ENCODE measurements at places on chromosomes 3 and 15.

DNA sequence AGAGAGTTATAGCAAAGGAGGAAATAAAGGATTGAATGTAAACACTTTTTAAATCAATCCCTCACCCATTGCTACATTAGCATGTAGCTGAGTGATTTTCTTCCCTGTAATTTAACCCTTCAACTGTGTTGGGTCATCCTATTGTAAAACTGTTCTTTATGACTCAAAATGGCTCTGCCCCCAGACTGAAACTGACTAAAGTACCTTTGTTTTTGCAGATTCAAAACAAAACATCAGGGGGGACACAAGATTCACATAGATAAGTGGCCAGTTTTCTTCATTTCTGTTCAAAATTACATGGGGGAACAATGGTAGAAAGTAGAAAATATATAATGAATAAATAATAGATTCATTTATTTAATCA lies 268.4 kb downstream of the IGSF11 start:
- DNase-seq: no peak

DNA sequence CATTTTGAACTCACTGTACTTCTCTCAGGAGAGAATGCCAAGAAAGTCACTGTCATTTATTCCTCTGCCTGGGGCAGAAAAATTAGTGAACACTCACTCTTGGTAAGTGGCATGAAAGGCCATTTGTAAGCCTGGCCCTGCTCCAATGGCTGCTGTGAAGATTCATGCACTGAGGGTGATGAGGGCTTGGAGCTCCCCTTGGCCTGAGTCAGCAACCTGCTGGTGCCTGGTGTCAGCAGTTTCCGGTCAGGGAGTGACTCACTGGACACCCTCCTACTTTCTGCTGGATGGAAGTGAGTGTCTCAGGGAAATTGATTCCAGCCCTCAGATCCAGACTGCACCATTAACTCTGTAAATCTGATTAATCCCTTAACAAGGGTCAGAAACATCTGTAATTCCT lies 37.6 kb downstream of the TRA2B start:
- no peak for DNase-seq

DNA sequence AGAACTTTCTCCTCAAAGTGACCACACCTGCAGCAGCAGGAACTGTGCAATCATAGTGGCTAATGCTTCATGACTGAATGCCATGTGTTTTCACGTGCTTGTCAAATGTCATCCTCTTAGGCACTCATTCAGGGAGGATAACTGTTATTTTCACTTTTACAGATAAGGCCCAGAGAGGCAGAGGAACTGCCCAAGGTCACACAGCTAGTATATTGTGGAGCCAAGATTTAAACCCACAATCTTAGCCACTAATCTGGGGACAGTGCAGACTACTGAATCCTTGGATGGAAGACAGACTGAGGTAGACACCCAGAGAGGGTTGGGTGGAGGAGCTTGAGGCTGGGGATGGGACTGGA lies 9.9 kb upstream of the CLK3 start:
- DNase-seq: no peak

DNA sequence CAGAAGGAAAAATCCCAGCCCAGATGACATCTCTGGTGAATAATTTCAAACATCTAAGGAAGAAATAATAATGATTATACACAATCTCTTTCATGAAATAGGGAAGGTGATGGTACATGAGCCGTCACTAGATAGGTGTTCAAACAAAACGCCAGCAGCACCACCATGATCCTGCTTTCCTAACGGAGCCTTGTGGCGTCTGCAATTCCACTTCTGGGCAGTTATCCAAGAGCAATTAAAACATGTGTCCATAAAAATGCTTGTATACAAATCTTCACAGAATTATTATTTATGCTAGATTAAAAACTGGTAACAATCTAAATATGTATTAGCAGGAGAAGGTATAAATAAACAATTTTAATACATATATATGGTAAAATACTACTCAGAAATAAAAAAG lies 33.7 kb downstream of the RTP4 start:
- DNase-seq: no peak

GRCh38 chr15:101250341-101250831 lies 1.5 kb downstream of the CHSY1 start:
- DNase-seq: no peak

- DNase-seq: no peak
Measured at GRCh38 chr3:40586901-40587300, 62.1 kb downstream of the ZNF621 start.

DNA sequence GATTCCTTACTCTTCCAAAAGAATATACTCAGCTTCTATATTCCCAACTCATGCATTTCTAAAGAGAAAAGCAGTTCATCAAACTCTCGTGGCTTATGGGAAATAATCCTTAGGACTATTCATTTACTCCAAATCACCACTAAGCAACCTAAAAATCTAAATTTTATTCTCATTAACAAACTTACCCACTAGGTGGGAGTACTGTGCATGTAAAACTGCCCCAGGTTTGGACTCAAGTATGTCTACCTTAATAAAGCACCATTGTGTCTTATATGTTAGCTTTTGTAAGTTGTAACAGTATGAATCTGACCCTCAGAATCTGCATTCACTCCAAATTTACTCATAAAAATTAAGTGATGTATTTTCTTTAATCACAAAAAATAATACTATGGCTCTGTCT lies 25.3 kb downstream of the RAD18 start:
- no peak for DNase-seq

DNA sequence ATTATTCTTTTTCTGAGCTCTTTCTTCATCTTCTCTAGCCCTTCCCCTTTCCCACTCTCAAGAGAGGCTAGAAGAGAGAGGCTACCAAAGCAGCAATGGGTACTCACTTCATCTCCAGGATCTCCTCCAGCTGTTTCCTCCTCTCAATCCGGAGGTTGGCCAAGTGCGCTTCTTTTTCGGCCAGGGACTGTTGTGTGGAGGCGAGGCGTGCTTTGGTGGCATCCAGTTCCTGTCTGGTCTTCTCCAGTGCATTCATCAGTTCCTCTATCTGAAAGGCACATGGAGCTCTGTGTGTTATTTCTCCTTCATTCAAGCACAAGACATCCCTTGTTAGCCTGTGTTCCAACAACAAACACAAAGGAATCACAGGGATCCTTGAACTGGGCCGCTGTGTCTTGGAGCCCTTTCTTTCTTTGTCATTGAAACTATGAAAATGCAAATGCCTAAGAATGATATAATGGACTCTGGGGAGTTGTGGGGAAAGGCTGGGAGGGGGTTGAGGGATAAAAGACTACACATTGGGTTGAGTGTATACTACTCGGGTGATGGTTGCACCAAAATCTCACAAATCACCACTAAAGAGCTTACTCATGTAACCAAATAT lies 401.3 kb upstream of the WNT5A start:
- no peak for DNase-seq
